ENCODE measurements at places on chromosomes 2 and 18. TPM values are rescaled to one million over a fixed set of nuclear protein-coding genes. Genes with fewer than 3 reads are reported as not detected.

The AQP4 gene
- total RNA-seq: 0.57 TPM

GRCh38 chr2:19837235-19837766 lies 64.5 kb downstream of the TTC32 start:
- no peaks in the 10 kb centered on the region for H3K4me1 ChIP-seq
- H3K4me3 ChIP-seq: no peak overlapping the region
- DNase-seq: no peak
- no peaks in the 10 kb centered on the region for H3K36me3 ChIP-seq
- peaks cover 6% of the 10 kb centered on the region for H3K27me3 ChIP-seq

DNA sequence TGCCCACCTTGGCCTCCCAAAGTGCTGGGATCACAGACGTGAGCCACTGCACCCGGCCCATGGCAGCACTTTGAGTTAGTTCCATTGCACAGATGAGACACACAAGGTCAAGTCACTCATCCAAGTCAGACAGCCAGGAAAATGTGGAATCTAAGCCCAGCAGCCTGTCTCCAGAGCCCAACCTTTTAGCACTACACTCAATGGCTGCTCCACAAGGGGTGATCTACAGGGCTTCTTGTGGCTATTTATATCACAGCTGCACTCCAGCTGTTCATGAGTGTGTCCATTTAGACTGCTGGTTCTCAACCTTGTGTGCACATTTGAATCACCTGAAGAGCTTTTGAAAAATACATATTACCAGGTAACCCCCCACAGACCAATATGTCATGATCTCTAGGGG lies 72.9 kb upstream of the RPL31 start:
- H3K27me3 ChIP-seq: no peaks in the 10 kb centered on the region
- no peak overlapping the region for H3K27ac ChIP-seq

DNA sequence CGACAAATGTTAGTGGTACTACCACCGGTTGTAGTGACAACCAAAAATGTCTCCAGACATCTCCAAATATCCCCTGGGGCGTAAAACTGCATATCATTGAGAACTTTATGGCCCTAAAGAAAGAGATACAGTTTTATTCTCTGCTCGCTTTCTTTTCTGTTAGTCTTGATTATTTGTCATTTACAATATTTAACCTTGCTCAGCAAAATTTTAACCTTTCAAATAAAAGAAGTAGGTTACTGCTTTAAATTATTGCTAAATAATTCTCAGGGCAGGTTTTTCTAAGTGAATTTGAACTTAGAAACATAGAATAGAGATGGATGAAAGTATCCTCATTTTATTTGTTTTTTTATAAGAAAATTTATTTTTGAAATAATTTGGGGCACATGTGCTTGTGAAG lies 67.9 kb downstream of the BMPR2 start:
- no peak overlapping the region for H3K27ac ChIP-seq
- DNase-seq: no peak
- no peaks in the 10 kb centered on the region for H3K4me1 ChIP-seq
- H3K27me3 ChIP-seq: no peaks in the 10 kb centered on the region
